ENCODE measurements at places on chromosomes 5 and 9. TPM values are rescaled to one million over a fixed set of nuclear protein-coding genes. Genes with fewer than 3 reads are reported as not detected.

Gene BARHL1
- polyA plus RNA-seq: not detected

Gene IL3
- polyA plus RNA-seq: not detected

Gene GABRA1
- not detected for polyA plus RNA-seq

Gene SLC23A1
- polyA plus RNA-seq: 0.06 TPM

Gene PPP6C
- 16.3 TPM for polyA plus RNA-seq

Gene MCC
- 37.8 TPM for polyA plus RNA-seq

Gene ENHO
- polyA plus RNA-seq: 8.7 TPM

Gene RASGEF1C
- polyA plus RNA-seq: 1.8 TPM

Gene DDX4
- 0.34 TPM for polyA plus RNA-seq

Gene LHX3
- not detected for polyA plus RNA-seq

Gene ANKRD18A
- 10.3 TPM for polyA plus RNA-seq

Gene IL9
- polyA plus RNA-seq: not detected

Gene PCDHA11
- 6.1 TPM for polyA plus RNA-seq

Gene FRMD3
- polyA plus RNA-seq: 70.7 TPM

Gene LCN9
- polyA plus RNA-seq: not detected

Gene PTGER4
- polyA plus RNA-seq: not detected

Gene TAF11L7
- not detected for polyA plus RNA-seq

Gene ATOX1
- 190 TPM for polyA plus RNA-seq

Gene KCNT1
- 0.20 TPM for polyA plus RNA-seq

Gene TEX48
- polyA plus RNA-seq: not detected

Gene CD180
- polyA plus RNA-seq: not detected

Gene NTNG2
- 1.7 TPM for polyA plus RNA-seq

Gene NUTM2F
- 0.31 TPM for polyA plus RNA-seq

Gene SPINK6
- polyA plus RNA-seq: not detected

Gene OLFM1
- 3.8 TPM for polyA plus RNA-seq

Gene CDH18
- polyA plus RNA-seq: 1.2 TPM

Gene DBH
- 0.04 TPM for polyA plus RNA-seq

Gene PCDHB8
- 8.7 TPM for polyA plus RNA-seq

Gene FAXDC2
- 45.3 TPM for polyA plus RNA-seq

Gene TAF1L
- polyA plus RNA-seq: not detected

Gene MARCOL
- polyA plus RNA-seq: not detected

Gene PCDHA12
- 1.7 TPM for polyA plus RNA-seq

Gene C9orf153
- polyA plus RNA-seq: 0.97 TPM

Gene MARCHF11
- 6.4 TPM for polyA plus RNA-seq

Gene PIP5K1B
- 2.0 TPM for polyA plus RNA-seq

Gene TAF11L5
- not detected for polyA plus RNA-seq

Gene SHOC1
- polyA plus RNA-seq: 0.37 TPM

Gene ENTPD2
- not detected for polyA plus RNA-seq

Gene PALM2AKAP2
- 71.7 TPM for polyA plus RNA-seq

Gene WNT8A
- not detected for polyA plus RNA-seq

Gene FAM81B
- not detected for polyA plus RNA-seq

Gene LMNB1
- 20.7 TPM for polyA plus RNA-seq

Gene SEMA4D
- 28.2 TPM for polyA plus RNA-seq

Gene PRRX2
- polyA plus RNA-seq: 9.5 TPM

Gene F2RL2
- polyA plus RNA-seq: 0.32 TPM

Gene APBA1
- polyA plus RNA-seq: 0.93 TPM

Gene SNX24
- 24.0 TPM for polyA plus RNA-seq

Gene PTPA
- polyA plus RNA-seq: 156 TPM

Gene PCDHA10
- 12.3 TPM for polyA plus RNA-seq

Gene SLC36A3
- polyA plus RNA-seq: not detected

Gene URM1
- 71.0 TPM for polyA plus RNA-seq

Gene OTULINL
- polyA plus RNA-seq: 0.95 TPM

Gene CDKN2B
- 0.21 TPM for polyA plus RNA-seq

Gene ITGA2
- polyA plus RNA-seq: 0.82 TPM

Gene MAMDC2
- 0.51 TPM for polyA plus RNA-seq
